ENCODE measurements at places on chromosomes 2 and 18.

- DNase-seq, result no peak
Measured at GRCh38 chr2:166591226-166591625, 97.2 kb upstream of the SCN7A start.

DNA sequence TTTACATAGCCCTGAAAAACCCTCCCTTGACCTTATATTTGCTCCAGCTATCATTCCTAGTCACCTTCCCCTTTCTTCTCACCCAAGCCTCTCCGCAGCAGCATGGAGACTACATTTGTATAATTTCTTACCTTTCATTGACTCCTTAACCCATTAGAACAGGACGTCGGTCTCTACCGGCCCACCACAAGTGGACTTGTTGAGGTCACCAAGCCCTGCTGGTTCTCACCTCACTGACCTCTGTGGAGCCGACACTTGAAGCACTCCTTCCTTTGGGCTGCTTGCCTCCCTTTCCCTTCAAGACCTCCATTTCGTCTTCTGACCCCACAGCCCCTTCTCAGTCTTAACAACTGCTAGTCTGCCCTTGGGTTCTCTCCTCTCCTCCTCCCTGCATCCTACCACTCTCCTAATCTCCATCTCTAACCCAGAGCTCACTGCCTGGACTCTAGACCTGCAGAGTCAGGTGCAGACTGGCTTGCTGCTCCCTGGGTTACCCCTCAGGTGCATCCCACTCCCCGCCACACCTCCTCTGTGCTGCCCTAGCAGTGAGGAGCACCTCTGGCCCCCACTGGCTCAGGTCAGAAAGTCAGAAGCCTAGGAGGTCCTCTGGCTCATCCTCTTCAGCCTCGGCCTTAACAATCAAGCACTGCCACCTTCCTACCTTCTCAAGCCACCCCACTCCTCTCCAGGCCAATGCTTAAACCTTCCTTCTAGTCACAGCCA, 5.3 kb upstream of the SFXN5 start:
- no peak for DNase-seq

DNA sequence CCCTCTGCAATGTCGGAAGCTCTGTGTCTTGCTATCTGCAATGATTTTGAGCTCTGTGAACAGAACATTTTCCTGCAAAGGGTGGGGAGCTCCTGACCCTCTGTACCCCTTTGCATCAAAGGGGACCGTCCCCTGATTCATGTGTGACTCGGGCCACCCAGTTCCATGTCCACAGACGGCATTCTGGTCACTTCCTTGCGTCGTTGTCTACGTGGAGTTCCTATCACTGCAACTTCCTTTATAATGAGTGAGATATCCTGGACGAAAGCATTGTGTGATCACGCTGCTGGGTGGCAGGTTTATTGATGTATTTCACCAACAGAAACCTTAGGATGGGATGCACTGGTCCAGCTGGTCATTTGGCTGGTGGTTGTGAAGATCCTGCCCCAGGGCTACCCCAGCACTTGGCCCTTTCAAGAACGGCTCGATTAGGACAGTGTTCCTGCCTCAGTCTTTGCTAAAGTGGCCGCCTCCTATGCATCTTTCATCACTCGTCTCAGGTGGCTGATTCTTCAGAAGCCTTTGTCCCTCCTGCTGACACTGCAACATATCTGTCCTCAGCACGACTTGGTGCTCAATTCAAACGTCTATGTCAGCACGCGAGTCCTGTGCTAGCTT, 202.7 kb downstream of the ACKR3 start:
- DNase-seq, result no peak

DNA sequence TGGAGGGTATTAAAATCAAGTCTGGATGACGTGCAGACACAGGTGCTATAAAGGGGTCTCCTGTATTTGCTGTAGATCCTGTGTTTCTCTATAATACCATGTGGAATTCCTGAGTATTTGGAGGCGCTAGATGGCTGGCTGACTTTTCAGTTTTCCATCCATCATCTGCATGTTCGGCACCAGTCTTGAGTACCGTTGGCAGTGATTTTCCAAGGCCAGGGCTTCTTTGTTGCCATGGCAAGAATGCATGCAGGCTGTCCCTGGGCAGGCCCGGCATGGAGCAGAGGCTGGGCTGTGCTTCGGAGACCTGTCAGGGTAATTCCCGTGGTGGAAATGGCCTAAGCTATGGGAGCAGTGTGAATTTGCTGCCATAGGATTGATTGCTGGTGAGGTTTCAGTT, 405.9 kb upstream of the HS6ST1 start:
- no peak for DNase-seq

GRCh38 chr2:162177301-162177700, 25.3 kb upstream of the GCG start:
- DNase-seq, result no peak

GRCh38 chr2:194264586-194264985, 1392.4 kb upstream of the SLC39A10 start:
- DNase-seq, result no peak

DNA sequence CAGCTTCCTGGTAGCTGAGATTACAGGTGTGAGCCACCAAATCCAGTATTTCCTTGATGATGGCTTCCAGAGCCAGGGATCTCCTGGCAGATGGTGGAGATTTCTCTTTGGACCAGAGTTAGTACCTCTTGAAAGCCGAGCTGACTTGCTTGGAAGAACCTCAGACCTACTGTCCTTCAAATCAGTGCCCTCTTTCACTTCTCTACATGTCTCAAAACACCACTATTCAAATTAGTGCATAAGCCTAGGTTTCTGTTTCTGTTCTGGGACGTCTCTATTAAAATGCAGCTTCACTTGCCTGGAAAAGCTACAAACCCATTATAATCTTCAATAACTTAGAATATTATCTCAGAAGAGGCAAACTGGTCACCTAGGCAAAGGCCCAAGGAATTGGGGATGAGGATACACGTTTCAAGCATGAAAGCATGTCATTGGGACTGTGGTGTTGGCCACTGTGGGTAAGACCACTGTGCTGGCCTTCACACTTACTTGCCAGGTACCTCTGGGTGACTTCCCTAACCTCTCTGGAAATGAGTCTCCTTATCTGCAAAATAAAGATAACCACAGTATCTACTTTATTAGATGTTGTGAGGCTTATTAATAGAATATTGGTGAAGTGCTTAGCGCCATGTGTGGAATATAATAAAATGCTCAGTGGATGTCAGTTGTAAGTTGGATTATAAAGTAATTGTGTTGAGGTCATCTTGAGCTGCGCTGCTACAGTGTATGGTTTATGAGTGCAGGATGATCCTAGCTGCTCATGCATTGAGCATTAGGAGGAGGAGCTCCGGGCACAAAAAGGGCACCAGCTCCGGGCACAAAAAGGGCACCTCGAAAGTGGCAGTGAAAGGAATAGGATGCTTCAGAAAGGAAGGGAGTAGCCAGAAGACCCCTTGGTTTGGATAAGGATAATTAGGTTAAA, 84.5 kb downstream of the DOCK10 start:
- no peak for DNase-seq

DNA sequence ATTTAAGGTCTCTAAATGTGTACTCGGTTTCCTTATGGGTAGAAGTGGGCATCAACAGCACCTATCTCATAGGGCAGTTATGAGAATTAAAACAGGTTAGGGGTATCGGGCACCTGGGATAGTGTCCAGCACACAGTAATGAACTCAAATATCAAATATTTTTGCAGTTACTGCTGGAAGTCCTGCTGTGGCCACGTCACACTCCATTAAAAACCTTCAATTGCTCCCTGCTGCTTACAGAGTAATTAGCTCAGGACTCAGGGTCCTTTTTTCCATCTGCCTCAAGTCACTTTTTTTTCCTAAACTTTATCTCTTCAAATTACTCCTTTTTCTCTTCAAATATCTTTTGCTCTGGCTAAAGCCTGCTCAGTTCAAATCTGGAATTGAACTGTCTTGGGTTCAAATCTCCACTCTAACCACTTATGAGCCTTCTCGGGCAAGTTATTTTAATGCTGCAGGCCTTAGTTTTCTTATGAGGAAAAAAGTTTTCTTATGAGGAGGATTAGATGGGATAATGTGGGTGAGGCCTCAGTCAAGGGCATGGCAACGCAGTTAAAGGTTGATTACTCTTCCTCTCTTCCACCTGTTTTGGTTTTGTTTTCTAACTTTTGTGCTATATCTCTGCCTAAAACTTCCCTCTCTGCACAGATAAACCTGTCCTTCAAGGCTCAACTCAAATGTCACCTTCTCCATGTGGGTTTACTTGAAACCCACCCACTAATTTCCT, 36.6 kb downstream of the SPRED2 start:
- no peak for DNase-seq

- peak; percentile 16 for DNase-seq
Measured at GRCh38 chr2:197674591-197674990, 796 bp downstream of the RFTN2 start.

- no peak for DNase-seq
Measured at GRCh38 chr2:191611614-191612013, 66.3 kb upstream of the NABP1 start.

DNA sequence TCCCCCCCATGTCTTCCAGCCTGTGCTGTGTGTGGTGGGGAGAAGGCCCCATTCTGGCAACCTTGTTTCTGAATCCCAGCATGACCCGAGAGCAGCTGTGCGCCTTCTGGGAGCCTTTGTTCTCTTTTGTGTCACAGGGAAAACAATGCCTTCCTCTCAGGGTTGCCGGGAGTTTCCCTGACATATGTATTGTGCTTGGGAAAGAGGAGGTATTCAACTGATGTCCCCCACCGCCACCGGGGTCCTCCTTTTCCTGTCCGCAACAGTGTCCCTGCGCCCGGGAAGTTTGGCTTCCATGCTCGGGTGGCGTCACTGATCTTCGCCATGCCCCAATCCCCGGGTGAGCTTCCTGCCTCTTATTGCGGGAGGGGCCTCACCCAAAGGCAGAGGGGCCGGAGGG, 77.5 kb upstream of the ASB18 start:
- DNase-seq, result no peak

DNA sequence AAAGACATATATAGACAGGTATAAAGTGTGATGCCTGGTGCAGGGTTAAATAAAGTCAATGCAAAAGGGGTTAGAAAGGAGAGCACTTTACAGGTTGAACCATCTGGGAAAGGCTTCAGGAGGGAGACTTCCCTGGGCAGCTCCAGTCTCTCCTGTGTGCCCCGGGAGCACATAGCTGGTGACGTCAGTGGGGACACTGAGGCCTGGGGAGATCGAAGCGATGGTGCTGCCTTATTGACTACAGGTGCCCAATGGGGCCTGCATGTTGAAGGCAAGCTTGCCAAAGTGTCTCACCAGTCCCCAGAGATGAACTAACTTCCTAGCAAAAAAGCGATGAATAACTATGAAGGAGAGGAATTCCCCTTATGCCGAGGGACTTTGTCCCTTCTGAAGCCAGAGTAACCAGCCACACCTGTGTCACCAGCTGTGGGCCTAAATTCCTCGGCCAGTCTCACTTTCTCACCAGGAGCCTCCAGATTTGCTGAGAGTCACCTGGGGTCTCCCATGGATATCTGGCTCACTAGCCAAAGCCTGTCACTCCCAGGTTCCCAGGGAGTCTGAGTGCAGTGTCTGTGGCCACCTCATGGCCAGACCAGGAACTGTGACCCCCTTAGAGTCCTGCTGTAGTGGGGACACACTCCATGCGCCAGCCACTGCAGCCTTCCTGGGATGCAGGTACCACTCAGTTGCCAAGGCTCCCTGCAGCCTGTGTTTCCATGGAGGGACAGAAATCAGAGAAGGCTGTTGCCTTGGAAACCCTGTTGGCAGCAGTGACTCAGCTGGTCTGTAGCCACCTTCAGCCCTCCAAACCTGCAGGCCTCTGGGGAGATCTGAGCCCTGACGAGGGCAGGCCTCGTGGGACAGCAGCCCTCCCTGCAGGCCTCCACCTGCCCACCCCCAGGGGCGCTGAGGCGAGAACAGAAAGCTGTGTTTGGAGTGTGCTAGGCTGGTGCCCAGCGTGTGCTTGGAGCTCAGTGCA, 128.7 kb downstream of the CTIF start:
- DNase-seq, result no peak

DNA sequence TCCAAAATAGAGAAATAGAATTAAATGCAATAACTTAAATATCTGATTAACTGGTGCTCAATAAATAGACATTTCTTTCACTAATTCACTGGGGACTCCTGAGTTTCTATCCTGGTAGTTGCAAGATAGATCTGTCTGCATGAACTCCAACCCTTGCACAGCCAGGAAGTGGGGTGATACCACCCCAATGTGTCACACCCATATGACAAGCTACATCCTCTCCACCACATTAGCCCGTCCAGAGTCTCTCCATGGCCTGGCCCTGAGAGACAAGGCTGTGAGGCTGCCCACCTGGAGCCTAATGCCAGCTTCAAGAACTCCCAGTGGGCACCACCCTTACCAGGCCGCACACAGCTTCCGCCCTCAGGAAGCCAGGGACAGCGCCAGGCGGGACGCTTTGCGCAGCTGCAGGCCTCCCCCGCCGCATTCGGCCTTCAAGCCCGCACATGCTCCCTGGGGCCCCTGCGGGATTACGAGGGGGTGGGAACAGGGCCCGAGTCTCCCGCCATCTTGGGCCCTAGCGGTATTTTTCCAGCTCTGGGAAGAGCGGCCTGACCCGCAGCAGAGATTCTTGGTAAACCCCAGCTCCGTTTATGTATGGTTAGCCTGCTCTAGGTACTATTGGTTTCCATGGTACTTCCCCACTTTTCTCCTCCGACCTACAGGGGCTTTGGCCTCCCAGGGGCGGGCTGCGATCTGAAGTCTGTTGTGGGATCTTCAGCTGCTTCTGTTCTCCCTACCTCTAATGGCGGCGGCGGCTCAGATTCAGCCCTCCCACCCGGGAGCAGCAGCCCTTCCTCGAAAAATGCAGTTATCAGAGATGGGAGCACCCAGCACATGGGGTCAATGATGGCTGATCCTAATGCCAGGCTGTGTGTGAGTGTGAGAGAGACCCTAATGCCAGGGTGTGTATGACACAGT, at the start of gene TDRD15:
TDRD15 (plus strand) TSS at position 496 of the 921 bp plus-strand sequence. CDS start 13,500 bp downstream, outside the sequence.
- no peak for DNase-seq

DNA sequence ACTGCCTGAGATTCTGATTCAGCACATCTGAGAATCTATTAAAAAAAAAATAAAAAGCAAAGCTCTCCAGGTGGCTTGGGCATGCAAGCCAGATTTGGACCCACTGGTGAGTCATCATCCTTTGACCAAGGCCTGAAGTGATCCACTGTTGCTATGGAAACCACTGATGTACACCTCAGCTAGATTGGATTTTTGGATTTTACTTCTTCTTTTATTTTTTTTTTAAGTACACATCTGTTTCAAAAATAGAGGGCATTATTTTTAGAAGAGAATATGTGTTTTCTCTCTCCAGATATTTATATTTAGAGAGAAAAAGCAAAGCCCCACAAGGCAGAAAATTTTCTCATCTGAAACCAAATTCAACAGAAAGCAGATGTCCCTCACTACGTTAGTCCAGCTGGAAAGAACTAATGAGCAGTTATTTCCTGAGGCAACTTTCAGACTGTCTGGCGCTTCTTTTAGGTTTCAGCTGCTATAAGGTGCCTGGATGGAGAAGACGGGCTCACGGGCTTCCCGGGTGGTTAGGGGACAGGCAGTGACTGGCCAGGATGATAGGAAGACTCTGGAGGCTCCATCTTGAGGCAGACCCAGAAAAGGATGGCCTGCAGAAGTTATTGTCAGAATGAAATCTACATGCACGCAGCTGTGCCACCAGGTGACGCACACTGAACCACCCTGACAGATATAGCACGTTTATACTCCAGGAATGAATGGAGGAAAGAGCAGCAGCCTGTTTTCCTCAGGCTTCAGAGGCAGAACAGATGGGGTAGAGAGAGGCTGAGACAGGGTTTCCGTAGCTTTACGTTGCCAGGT, 50.5 kb downstream of the MRPL35 start:
- peak; percentile 84 for DNase-seq

- DNase-seq, result no peak
Measured at GRCh38 chr2:63051795-63052333, 1.2 kb downstream of the OTX1 start.

GRCh38 chr2:85926931-85927661, 38.3 kb upstream of the ST3GAL5 start:
- DNase-seq, result peak; percentile 40

All from fibroblast of the aortic adventitia (primary cell).